ENCODE measurements at places on chromosomes 6 and 20.

GRCh38 chr20:17873410-17874270 is 95.0 kb downstream of the SNX5 start:
- no peak for DNase-seq

GRCh38 chr6:45350186-45350710 is 22.1 kb downstream of the RUNX2 start:
- no peak for DNase-seq

DNA sequence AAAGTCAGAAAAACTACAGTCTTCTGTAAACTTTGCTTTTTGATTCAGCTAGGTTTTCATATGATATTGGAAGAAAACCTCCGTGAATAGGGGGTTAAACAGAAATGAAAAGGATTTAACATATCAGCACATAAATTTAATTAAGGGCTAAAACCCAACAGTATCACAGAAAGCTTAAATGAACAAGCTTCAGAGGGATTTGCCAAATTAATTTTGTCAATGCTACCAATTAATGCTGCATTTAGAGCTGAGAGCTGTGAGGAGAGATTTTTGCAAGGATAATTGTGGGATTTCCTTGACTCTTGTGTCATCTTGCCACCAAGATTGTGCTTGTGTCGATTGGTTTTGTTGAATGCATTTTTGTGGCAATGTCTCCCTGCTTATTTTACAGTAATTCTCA is 379.9 kb downstream of the CD109 start:
- no peak for DNase-seq

- no peak for DNase-seq
Observed at GRCh38 chr6:81130061-81130460, 622.4 kb downstream of the TENT5A start.

- no peak for DNase-seq
Observed at GRCh38 chr20:7940341-7940740, at the start of gene HAO1. Gene HAO1 (minus strand): TSS chr20:7940458. CDS start chr20:7940422, 36 bp downstream.

DNA sequence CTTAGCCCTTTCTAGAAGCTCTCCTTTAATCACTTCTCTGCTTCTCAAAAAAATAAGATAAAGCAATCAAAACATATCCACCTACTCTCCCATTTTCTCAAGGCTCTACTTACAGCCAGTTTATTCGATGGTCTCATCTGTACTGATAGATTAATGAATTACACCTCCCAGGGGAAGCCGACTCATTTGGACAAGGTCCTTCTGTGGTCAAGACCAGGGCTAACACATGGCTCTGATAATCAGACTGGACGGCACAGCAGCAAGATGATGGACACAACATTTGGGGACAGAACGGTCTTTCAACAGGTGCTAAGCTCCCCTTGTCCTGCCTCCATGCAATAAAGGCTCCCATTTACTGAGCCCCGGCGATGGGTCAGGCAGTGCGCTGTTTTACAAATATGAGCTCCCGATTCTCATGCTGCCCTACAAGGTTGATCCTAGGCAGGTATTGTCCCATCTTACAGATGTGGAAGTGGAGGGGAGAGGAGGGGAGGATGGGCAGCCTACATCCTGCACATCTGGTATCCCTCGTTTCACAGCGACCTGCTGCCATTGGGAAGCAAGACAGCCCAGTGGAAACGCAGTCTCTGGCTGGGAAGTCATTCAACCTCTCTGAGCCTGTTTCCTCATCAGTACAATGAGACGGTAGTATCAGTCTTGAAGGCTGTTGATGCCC is 15.7 kb downstream of the CPNE5 start:
- no peak for DNase-seq

- no peak for DNase-seq
Observed at GRCh38 chr6:65259059-65259458, 448.0 kb downstream of the EYS start.

DNA sequence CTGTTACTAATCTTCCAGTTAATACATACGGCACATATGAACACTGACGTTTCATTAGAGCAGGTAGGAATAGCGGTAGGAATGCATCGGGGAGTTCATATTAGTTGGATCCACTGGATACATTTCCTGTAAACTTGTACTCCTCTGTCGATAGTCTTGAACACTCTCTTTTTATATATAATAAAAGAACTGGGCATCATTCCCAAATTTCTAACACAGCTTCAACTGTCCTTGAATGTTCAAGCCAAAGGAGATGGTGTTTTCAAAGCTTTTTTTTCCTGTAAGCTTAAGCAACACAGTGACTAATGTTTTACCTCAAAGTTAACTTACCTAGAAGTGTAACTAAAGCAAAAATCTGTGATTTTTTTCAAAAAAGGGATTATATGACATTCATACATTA is 195.3 kb downstream of the UTRN start:
- DNase-seq, result peak; percentile 17

- no peak for DNase-seq
Observed at GRCh38 chr6:84581494-84582259, 182.7 kb downstream of the TBX18 start.

DNA sequence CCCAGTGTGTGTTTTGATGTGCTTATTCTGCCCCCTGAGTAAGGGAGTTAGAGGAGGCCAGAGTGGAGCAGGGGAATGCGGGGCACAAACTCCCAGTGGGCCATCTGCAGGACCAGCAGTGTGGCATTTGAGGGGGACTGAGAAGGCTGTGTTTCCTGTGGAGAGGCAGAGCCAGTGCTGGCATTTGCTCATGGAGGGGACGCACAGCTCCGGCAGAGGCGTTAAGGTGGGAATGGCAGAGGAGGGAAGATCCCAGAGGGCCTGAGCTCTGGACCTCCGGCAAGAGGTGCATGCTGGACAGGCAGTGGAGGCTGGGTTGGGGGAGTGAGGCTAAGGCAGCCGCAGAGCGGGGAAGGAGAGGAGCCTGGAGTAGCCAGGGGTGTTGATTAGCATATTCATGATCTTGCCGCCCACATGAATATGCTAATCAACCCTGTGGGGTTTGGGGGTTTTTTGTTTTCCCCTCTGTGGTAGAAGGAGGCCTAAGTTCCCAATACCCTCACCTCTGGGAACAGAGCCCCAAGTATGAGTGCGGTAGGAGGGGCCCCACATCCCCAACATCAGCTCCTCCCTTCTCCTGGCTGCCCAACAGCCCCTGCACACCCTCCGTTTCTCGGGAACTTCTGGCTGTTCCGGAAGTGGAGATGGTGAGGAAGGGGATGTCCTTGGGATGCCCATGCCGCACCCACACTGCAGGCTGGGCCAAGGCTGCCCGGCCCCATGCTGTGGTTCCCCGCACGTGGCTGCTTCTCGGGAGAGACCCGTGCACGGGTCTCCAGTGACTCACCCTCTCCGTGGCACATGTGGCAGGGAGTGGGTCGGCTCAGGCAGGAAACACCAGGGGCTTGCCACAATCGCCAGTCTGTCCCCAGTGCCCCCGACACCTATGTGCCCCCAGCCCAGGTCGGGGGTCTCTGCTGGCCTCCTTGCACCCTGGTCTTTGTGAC is 33.8 kb downstream of the DLGAP4 start:
- DNase-seq, result no peak

DNA sequence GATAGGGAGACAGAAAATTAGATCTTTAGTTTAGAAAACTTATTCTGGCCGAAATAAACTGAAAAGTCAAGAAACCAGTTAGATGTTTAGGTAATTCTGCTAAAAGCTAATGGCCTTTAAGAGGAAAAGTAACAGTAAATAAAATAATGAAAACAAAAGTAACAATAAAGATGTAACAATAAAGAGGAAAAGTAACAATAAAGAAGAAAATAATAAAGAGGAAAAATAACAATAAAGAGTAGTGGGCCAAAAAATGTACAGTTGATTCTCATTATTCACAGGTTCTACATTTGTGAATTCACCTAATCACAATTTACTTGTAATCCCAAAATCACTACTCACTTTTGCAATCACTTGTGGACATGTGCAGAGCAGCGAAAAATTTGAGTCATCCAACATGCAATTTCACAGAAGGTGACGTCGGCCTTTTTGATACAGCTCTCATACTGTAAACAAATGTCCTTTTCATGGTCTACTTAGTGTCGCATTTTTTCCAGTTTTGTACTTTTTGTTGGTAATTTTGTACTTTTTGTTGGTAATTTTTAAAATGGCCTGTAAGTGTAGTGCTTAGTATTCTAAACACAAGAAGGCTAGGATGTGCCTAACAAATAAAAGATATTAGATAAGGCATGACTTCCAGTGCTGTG is 24.0 kb downstream of the HBS1L start:
- DNase-seq, result no peak

DNA sequence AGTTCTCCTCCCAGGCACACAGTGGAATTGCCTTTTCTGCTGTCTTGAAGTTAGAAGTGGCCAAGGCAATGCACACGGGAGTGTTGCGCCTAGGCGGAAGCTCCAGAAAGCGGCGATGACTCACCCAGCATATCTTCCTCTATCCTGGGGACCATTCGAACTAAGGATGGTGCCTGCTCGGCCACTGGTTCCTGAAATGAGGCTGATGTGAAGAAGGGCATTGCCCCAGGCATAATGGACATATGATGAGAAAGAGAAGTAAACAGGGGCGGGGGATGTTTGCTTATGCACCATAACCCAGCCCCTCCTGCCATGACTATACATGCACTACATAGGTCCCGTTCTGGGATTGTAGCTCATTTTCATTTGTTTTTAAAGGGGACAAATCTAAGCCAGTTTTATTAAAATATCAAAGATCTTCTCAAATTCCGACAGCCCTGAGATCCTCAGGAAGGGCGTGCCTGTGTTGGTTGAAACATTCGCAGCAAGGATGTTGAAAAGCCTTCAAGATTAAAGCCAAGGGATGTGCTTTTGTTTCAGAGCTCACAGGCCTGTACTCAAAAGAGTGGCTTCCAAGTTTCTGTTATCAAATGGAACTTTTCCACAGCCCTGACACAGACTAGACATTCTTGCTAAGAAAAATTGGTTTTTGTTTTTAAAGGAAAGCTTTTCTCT is 218.5 kb downstream of the LY86 start:
- no peak for DNase-seq

GRCh38 chr20:64133951-64134407 is 26.6 kb upstream of the NPBWR2 start:
- no peak for DNase-seq

DNA sequence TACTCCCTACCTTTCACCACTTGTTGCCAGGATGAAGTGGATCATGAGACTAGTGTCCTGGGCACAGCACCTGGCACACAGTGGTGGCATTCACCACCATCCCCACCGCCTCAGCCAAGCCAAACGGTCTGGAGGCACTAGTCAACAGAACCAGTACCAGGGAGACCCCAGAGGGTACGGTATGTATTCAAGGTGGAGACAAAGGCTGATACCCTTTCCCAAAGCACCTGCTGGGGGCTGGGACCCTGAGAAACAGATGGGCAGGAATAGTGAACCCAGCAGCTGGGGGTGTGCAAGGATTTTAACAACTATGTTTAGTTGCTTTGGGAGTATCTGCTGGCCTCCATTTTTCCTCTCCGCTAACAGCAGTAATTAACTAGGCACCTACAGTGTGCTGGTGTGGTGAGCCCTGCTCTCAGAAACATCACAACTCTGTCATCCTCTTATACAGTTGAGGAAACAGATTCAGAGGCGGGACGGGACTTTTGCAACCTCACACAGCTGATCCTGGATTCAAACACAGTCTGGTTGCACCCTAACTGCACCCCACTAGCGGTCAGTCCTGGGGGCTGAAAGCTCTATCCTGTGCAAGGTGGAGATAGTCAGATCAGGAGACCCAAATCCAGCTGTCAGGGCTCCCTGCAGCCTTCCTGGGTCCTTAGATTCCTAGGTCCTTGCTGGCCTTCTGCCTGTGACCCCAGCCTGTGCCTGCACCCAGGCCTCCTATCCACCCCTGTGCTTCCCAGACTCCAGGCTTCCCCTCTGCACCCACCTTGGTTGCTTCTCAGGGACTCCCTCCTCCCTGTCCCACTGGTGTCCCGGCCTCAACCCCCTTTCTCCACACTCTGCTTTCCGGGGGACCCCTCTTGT is 1.2 kb downstream of the SNTA1 start:
- DNase-seq, result no peak

DNA sequence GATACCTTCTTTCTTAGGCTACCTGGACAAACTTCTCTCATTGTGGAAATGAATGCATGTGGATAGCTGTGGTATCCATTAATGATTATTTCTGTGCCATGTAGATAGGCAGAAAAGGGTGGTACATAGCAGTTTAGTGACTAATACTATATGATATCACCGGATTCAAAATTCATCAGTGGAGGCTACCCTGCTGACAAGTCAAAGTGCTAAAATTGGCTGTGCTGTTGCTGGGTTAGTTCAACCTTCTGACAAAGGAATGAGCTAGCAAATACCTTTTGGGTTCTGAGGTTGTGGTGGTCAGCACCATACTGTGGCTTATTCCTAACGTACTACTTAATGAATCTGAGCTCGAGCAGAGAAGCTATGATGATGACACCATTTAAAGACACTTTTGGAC is 109.1 kb downstream of the TFAP2B start:
- no peak for DNase-seq

- no peak for DNase-seq
Observed at GRCh38 chr6:53032849-53033248, 32.4 kb upstream of the FBXO9 start.

- no peak for DNase-seq
Observed at GRCh38 chr20:891706-892080, 24.4 kb downstream of the ANGPT4 start.

GRCh38 chr6:12110523-12111362 is 98.6 kb downstream of the HIVEP1 start:
- no peak for DNase-seq

- DNase-seq, result no peak
Observed at GRCh38 chr6:154206996-154207395, 149.6 kb downstream of the IPCEF1 start.

DNA sequence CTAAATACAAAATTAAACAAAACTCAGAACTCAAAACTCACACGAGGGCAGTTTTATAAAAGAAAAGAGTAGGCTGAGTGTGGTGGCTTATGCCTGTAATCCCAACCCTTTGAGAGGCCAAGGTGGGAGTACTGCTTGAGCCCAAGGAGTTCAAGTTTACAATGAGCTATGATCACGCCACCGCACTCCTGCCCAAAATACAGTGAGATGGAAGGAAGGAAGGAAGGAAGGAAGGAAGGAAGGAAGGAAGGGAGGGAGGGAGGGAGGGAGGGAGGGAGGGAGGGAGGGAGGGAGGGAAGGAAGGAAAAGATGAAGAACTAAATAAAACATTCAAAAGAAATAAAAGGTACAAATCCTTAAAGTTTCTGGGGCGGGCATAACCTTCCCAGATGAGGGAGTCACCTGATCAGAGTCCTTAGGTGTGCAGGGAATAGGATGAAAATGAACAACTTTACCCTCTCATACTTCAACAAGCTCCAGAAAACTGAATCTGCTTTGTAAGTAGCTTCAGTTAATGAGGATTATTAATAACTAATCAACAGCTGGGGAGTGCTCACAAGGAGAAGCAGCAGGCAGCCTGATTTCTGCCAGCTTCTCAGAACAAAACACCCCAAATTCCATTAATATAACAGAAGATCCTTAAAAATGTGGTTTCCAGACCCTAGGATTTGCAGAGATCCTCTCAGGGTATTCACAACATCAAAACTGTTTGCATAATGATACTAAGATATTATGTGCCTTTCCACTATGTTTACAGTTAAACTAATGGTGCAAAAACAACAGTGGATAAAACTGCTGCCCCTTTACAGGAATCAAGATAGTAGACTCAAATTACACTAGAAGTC is 21.8 kb downstream of the LMBRD1 start:
- DNase-seq, result peak; percentile 21
